ENCODE measurements at places on chromosomes 5 and 9.

DNA sequence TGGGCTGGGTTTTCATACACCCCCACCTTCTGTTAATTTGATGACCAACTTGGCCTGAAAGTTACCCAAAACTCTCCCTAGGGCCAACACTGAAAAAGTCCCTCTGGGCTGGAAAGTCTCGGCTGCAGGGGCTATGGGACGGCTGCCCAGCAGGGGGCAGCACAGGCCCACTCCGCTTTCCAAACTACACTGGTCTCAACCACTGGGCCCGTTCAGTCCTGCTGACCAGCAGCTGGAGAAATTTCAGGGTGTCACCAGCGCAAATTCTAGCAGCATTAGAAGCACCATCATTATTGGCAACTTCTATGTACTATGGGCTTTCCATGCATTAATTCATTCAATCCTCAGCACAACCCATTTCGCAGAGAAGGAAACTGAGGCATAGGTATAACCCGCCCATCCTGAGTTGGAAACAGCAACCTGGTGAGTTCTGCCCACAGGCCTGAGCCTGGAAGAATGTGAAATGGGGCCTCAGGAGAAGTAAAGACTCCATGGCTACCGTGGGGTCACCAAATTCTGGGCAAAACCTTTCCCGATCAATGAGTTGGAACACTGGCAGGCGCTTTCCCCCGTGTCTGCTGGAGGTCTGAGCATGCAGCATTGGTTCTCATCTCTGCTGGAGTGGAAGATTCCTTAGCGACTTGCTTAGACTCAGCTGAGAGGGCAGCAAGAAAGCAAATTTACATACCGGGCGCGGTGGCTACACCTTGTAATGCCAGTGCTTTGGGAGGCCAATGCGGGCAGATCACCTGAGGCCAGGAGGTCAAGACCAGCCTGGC, 9.7 kb downstream of the ORM2 start:
- DNase-seq = peak; percentile 66

- DNase-seq = no peak
These were observed 1013.0 kb upstream of the COX7C start for GRCh38 chr5:85604786-85605185.

GRCh38 chr9:134177624-134178393, 13.4 kb upstream of the RNU6ATAC start:
- no peak for DNase-seq

- DNase-seq = no peak
These were observed 644.1 kb upstream of the KLF4 start for GRCh38 chr9:108133680-108134079.

All from adipocyte (in vitro differentiated cells).